ENCODE measurements at places on chromosomes 5 and 9.

GRCh38 chr9:446074-446699 is 231.5 kb downstream of the DOCK8 start:
- DNase-seq, result no peak

GRCh38 chr5:78113689-78114264 is 180.7 kb downstream of the AP3B1 start:
- no peak for DNase-seq

GRCh38 chr5:126449751-126450271 is 26.6 kb downstream of the GRAMD2B start:
- DNase-seq, result no peak

GRCh38 chr5:15718421-15719179 is 218.6 kb downstream of the FBXL7 start:
- DNase-seq, result no peak
